Left cardiac atrium (tissue), 4 donors: ENCODE measurements at places on chromosomes 6 and 20. TPM values are rescaled to one million over a fixed set of nuclear protein-coding genes. Genes with fewer than 3 reads are reported as not detected.

DNA sequence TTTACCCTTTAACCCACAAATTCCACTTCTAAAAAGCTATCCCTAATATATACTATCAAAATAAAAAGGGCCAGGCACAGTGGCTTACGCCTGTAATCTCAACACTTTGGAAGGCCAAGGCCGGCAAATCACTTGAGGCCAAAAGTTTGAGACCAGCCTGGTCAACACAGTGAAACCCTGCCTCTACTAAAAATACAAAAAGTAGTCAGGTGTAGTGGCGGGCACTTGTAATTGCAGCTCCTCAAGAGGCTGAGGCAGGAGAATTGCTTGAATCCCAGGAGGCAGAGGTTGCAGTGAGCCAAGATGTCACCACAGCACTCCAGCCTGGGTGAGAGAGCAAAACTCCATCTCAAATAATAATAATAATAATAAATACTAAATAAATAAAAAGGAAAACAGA is 82.5 kb downstream of the TRIM27 start:
- no peak for DNase-seq

TCF19 gene
- 8.3 TPM for total RNA-seq

GRCh38 chr6:130138909-130139242 is 83.9 kb downstream of the SAMD3 start:
- no peak for DNase-seq

- no peak for DNase-seq
These were observed 930.1 kb upstream of the MAN1A1 start for GRCh38 chr6:120279466-120280167.

PDYN gene
- not detected for total RNA-seq

TNF gene
- total RNA-seq, result 0.92 TPM

TCEA2 gene
- total RNA-seq, result 46.4 TPM

DNA sequence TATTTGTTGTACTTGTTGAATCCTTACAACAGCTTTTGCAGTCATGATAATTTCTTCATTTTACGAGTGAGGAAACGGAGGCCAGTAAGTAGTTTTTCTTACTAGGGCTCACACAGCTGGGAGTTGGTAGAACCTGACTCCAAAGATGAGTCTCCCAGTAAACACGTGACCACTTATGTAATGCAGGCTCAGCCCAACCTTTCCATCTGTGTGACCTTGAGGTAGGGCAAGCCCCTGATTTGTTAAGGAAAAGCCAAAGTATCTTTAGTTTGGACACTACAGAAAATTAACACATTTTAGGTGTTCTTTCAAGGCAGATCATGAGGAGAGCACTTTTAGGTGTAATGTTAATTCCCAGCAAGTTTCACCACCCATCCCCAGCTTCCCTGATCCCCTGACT is 111.3 kb downstream of the LRRC1 start:
- no peak for DNase-seq

DNA sequence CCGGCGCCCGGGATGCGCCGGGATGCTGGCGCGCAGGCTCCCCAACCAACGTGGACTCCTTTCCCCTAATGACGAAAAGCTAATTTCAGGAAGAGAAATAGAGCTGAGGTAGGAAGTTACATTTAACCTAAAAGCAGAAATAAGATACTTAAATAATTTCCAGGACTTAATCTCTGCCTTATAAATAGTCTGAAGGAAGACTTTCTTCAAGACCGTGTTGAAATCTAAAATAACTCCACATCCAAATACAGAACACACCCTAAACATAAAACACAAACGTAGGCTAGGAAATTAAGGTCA is 1.3 kb downstream of the ASF1A start:
- DNase-seq, result no peak

GRCh38 chr6:68333442-68333841 is 301.6 kb upstream of the ADGRB3 start:
- no peak for DNase-seq

GRCh38 chr6:3744211-3744900 is 7.2 kb downstream of the PXDC1 start:
- no peak for DNase-seq

DNA sequence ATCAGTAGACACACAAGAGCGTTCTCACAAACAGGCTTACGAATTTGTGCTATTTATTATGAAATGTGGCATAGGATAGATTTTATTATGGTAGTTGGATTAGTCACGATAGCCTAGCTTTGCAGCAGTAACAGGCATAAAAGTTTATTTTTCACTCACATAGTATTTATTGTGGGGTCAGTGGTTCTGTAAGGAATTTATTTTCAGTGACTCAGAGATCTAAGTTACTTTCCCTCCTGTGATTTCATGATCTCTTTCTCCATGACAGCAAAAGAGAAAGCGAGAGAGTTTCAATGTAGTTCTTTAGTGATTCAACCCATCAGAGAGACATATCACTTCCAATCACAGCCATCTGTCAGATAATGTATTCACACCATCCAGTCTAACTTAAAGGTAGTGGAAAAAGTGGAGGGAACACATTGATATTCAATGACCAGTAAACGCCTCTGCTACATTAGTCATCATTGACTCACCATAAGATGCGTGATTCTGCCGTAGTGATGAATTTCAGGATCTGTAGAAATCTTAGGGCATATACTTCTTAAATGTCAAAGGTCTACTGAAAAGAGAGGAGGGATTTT is 605.5 kb downstream of the HDGFL1 start:
- DNase-seq, result no peak

- no peak for DNase-seq
These were observed 90.5 kb upstream of the LY86 start for GRCh38 chr6:6497976-6498375.
